ENCODE measurements at places on chromosomes 7 and 10. TPM values are rescaled to one million over a fixed set of nuclear protein-coding genes. Genes with fewer than 3 reads are reported as not detected.

The MMS19 gene
- 92.6 TPM for total RNA-seq

The TFPI2 gene
- 0.74 TPM for total RNA-seq

The CADPS2 gene
- 25.5 TPM for total RNA-seq

The SPAG6 gene
- total RNA-seq: not detected

The NACAD gene
- 9.6 TPM for total RNA-seq

The HOXA7 gene
- 23.8 TPM for total RNA-seq

The CPA4 gene
- 8.8 TPM for total RNA-seq

The GDF10 gene
- total RNA-seq: 1.7 TPM

The TMEM213 gene
- total RNA-seq: not detected

The AGR2 gene
- not detected for total RNA-seq

The BICC1 gene
- total RNA-seq: 15.2 TPM

The MEPCE gene
- total RNA-seq: 38.3 TPM

The UNCX gene
- total RNA-seq: not detected

The AKR1E2 gene
- 3.7 TPM for total RNA-seq

The ADAM12 gene
- total RNA-seq: 3.7 TPM

The POLR2J2 gene
- 2.2 TPM for total RNA-seq

The FAS gene
- total RNA-seq: 41.0 TPM

The NDUFB2 gene
- total RNA-seq: 257 TPM

The RHEB gene
- 74.2 TPM for total RNA-seq

The LMOD2 gene
- total RNA-seq: not detected

The ABCB4 gene
- 0.49 TPM for total RNA-seq

The TDRD1 gene
- not detected for total RNA-seq

The OR9A2 gene
- not detected for total RNA-seq

The ZNF138 gene
- total RNA-seq: 26.5 TPM

The IFIT5 gene
- total RNA-seq: 9.1 TPM

The COL1A2 gene
- 199 TPM for total RNA-seq

The PTN gene
- 48.4 TPM for total RNA-seq

The PIP gene
- total RNA-seq: 2.5 TPM

The CUEDC2 gene
- 52.1 TPM for total RNA-seq

The NODAL gene
- not detected for total RNA-seq

The PARP12 gene
- total RNA-seq: 42.2 TPM

The TMEM178B gene
- total RNA-seq: 1.2 TPM

The UCN3 gene
- total RNA-seq: not detected

The CYP26C1 gene
- not detected for total RNA-seq

The CPED1 gene
- 27.3 TPM for total RNA-seq
